Hair follicular keratinocyte (primary cell): ENCODE measurements at places on chromosomes 11 and 22. TPM values are rescaled to one million over a fixed set of nuclear protein-coding genes. Genes with fewer than 3 reads are reported as not detected.

CRYBB2 gene
- not detected in 2 replicates for total RNA-seq

TH gene
- total RNA-seq, result 0.16 and 0.76 TPM in 2 replicates

PRODH gene
- 0.62 and 0.72 TPM in 2 replicates for total RNA-seq

OR52H1 gene
- not detected in 2 replicates for total RNA-seq

HYLS1 gene
- 4.1 and 8.2 TPM in 2 replicates for total RNA-seq

MN1 gene
- 8.8 and 22.3 TPM in 2 replicates for total RNA-seq

RPS13 gene
- total RNA-seq, result 1,973 and 2,592 TPM in 2 replicates

OR52I1 gene
- total RNA-seq, result not detected in 2 replicates

APOL1 gene
- total RNA-seq, result not detected in 2 replicates

SMIM35 gene
- total RNA-seq, result not detected in 2 replicates

MRGPRX2 gene
- not detected in 2 replicates for total RNA-seq

ALKBH8 gene
- 4.0 and 6.6 TPM in 2 replicates for total RNA-seq

OR8H2 gene
- not detected in 2 replicates for total RNA-seq

DEPDC7 gene
- total RNA-seq, result 7.3 and 18.9 TPM in 2 replicates

CSKMT gene
- 7.8 and 19.2 TPM in 2 replicates for total RNA-seq

SLC6A5 gene
- total RNA-seq, result not detected in 2 replicates

CFAP300 gene
- 2.4 and 5.9 TPM in 2 replicates for total RNA-seq

NPAT gene
- 6.4 and 9.3 TPM in 2 replicates for total RNA-seq

ALDH3B1 gene
- total RNA-seq, result 0.31 and 0.61 TPM in 2 replicates

P2RY2 gene
- 7.2 and 13.2 TPM in 2 replicates for total RNA-seq

SCGB1A1 gene
- total RNA-seq, result not detected in 2 replicates

RFPL1 gene
- total RNA-seq, result not detected in 2 replicates

KCNK4 gene
- total RNA-seq, result 0.80 TPM in 1 of 2 replicates, not detected in the other

GDPD4 gene
- not detected in 2 replicates for total RNA-seq

HBE1 gene
- total RNA-seq, result not detected in 2 replicates

ANO1 gene
- 27.2 and 28.1 TPM in 2 replicates for total RNA-seq

RIBC2 gene
- 0.47 and 0.87 TPM in 2 replicates for total RNA-seq

TSSK2 gene
- not detected in 2 replicates for total RNA-seq

OR5D14 gene
- total RNA-seq, result not detected in 2 replicates

PDXP gene
- total RNA-seq, result 5.9 and 13.7 TPM in 2 replicates

TENM4 gene
- total RNA-seq, result 9.4 and 15.3 TPM in 2 replicates

CD248 gene
- 0.47 and 1.3 TPM in 2 replicates for total RNA-seq

NDUFC2 gene
- 116 and 129 TPM in 2 replicates for total RNA-seq

ADAMTS8 gene
- not detected in 2 replicates for total RNA-seq

CRACR2B gene
- 0.68 and 1.0 TPM in 2 replicates for total RNA-seq

SMC1B gene
- not detected in 2 replicates for total RNA-seq

IMMP1L gene
- total RNA-seq, result 13.1 and 24.6 TPM in 2 replicates

UPK2 gene
- total RNA-seq, result 0.30 TPM in 1 of 2 replicates, not detected in the other

PSMD13 gene
- 153 and 187 TPM in 2 replicates for total RNA-seq

PATE2 gene
- not detected in 2 replicates for total RNA-seq

CDK2AP2 gene
- total RNA-seq, result 73.0 and 86.1 TPM in 2 replicates

SLC37A2 gene
- total RNA-seq, result 22.2 and 35.8 TPM in 2 replicates

ARHGAP42 gene
- total RNA-seq, result 1.2 and 2.3 TPM in 2 replicates

CCDC85B gene
- 101 and 124 TPM in 2 replicates for total RNA-seq

GPR137 gene
- 9.7 and 14.3 TPM in 2 replicates for total RNA-seq

APOL5 gene
- not detected in 2 replicates for total RNA-seq

ATG13 gene
- 46.2 and 49.4 TPM in 2 replicates for total RNA-seq

TRPC6 gene
- total RNA-seq, result 0.23 TPM in 1 of 2 replicates, not detected in the other

CARD10 gene
- total RNA-seq, result 67.6 and 88.3 TPM in 2 replicates

PTGDR2 gene
- not detected in 2 replicates for total RNA-seq

SLC22A9 gene
- not detected in 2 replicates for total RNA-seq

CDC45 gene
- total RNA-seq, result 13.1 and 42.6 TPM in 2 replicates

PDGFB gene
- 5.7 and 6.2 TPM in 2 replicates for total RNA-seq

SPATA19 gene
- not detected in 2 replicates for total RNA-seq

BLID gene
- 0.31 and 0.34 TPM in 2 replicates for total RNA-seq

KCNJ1 gene
- 0.08 TPM in 1 of 2 replicates, not detected in the other for total RNA-seq

PC gene
- total RNA-seq, result 59.2 and 83.7 TPM in 2 replicates
